ENCODE measurements at places on chromosomes 2 and 18. TPM values are rescaled to one million over a fixed set of nuclear protein-coding genes. Genes with fewer than 3 reads are reported as not detected.
A peak's percentile ranks its signal among the peaks of the same experiment; 100 is the strongest.

DNA sequence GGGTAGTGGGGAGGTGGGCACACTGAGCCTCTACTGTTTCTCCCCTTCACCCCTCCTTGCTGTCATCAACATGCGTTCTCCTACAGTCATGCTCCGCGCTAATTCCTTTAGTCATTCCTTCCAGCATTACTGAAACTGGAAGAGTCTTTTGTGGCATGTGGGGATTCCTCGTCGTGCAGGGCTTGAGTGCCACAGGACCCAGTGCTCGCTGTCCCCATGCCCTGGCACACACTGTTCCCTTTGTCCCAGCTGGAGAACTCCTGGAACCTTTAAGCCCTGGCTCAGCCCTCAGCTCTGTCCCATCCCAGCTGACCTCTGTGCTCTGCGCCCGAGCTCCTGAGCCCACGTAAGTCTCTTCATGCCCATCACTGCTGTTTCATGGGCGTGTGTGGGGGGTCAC, 42.1 kb downstream of the ODC1 start:
- no peak for DNase-seq

GRCh38 chr2:36539631-36540030, 58.3 kb downstream of the FEZ2 start:
- no peak for DNase-seq

GRCh38 chr2:239690651-239691631, 290.1 kb upstream of the HDAC4 start:
- peak; percentile 36 for DNase-seq

DNA sequence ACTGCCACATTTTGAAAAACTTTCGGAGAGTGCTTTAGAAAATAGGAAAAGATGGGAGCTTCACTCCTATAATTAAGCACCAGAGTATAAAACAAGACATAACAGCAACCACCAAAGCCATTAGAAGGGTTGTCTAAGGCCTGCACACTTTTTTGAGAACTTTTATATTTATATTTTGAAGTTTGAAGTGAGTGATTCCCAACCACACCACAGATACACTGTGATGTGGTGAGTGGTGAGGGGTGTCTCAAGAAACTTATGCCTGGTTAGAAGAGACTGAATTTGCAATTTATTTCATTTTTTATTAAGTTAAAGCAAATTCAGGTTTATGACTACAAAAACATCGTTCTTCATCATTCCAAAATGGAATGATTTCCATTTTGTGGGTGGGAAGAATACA, 161.9 kb downstream of the DNAH6 start:
- DNase-seq, result no peak

GRCh38 chr2:192194866-192195547, at the start of gene TMEFF2:
TMEFF2 (minus strand) TSS chr2:192194933; CDS start chr2:192194524, 409 bp downstream.
- peak; percentile 77 for DNase-seq

GRCh38 chr2:151315381-151315903, 26.0 kb upstream of the NMI start:
- no peak for DNase-seq

GRCh38 chr2:59018737-59019136, 777.6 kb upstream of the FANCL start:
- DNase-seq, result no peak

PLCL1 gene
- not detected for total RNA-seq

MEMO1 gene
- total RNA-seq, result 54.6 TPM

GRCh38 chr2:205857520-205858237, 175.4 kb downstream of the NRP2 start:
- no peak for DNase-seq

DNA sequence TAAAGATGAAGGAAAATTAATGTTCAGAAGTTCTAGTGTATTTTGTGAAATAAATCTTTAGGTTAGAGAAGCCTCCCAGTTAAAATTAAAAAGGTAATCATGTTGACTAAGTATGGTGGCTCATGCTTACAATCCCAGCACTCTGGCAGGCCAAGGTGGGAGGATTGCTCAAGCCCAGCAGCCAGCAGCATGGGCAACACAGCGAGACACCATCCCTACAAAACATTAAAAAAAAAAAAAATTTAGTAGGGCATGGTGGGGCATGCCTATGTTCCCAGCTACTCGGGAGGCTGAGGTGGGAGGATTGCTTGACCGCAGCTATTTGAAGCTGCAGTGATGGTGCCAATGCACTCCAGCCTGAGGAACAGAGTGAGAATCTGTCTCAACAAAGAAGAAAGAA, 17.9 kb downstream of the XPO1 start:
- DNase-seq, result no peak

GRCh38 chr2:133135035-133135654, 433.1 kb downstream of the NCKAP5 start:
- DNase-seq, result no peak

DNA sequence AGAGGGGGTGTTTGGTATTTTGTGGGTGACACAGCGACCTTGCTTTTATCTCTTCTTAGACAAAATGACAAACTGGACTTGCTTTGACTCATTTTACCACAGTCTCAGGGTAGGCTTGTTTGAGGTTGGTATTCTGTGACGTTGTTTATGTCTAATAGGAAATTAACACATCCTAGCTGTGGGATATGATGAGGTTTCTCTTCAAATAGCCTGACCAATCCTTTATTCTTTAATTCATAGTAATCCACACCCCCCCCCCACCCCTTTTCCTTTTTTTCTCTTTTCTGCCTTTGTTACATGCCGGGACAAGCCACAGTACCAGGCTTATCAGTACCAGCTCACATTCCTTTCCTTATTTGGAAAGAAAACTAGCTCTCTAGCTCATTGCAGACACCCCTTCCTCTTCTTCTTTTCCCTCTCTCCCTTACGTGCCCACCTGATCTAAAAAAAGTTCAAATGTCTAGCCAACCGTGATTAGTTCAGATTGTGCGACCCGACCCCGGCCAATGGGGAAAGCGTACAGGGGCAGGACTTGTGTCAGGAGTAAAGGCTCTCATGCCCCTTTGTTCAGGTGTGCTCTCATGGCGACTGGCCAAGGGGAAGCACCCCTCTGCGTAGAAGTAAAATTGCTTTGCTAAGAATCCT, 52.2 kb upstream of the PTPRM start:
- DNase-seq, result no peak

DNA sequence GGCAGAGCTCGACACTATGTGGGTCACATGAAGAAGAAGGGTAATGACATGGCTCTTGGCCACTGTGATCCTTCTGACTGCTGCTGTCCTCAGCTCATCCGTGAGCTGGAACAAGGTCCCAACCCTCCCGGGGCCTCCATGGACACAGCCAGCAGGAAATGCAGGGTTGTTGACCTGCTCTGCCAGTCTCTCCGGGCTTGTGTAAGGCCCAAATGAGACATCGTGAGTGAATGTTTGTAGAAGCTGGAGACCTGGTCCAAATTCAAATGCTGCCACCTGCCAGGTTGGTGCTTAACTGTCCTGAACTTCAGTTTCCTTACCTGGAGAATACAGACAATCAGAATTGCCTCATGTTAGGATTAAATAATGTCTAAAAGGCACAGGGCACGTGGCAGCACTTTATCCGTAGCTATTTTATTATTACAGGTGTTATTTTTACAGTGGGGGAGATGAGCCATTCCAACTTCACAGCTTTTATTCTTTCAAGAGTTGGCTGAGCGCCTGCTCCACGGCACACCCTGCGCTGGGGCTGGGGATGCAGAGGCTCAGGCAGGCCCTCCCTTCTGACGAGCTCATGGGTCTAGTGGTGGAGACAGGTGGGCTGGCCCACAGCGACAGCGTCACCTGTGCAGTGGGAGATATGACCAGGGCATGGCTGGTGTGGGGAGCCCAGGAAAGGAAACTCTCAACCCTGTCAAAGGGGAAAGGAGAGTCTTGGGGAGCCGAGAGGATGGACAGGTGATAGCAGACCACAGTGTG, 15.1 kb downstream of the ARHGEF4 start:
- DNase-seq, result no peak

- peak; percentile 28 for DNase-seq
Observed at GRCh38 chr18:72544092-72544886, at the start of gene CBLN2. CBLN2 (minus strand) TSS chr18:72544342; CDS start chr18:72542160, 2,182 bp downstream.

DNA sequence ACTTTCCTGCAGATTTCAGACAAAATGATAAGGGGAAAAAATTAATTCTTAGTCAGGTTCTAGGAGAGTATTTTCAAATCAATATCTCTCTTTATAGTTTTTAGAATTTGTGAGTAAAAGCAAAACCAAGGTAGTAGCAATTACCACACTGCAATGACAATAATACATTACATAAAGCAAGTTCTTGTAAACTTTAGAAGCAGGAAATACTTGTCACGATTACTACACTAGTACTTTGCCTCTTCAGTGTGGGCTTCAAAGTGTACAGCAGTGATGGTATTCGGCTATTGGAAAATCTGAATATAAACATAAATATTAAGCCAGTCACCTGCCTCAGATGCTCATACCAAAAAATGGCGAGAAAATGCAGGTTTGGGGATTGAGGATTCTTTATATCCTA, 81.0 kb downstream of the ALPK2 start:
- DNase-seq, result no peak

- DNase-seq, result no peak
Observed at GRCh38 chr2:186576614-186577013, 13.2 kb upstream of the ITGAV start.

HOXD4 gene
- total RNA-seq, result 5.9 TPM

Measured in SJSA1 (cell line).